ENCODE measurements at places on chromosomes 1 and 21.
A peak's percentile ranks its signal among the peaks of the same experiment; 100 is the strongest.

DNA sequence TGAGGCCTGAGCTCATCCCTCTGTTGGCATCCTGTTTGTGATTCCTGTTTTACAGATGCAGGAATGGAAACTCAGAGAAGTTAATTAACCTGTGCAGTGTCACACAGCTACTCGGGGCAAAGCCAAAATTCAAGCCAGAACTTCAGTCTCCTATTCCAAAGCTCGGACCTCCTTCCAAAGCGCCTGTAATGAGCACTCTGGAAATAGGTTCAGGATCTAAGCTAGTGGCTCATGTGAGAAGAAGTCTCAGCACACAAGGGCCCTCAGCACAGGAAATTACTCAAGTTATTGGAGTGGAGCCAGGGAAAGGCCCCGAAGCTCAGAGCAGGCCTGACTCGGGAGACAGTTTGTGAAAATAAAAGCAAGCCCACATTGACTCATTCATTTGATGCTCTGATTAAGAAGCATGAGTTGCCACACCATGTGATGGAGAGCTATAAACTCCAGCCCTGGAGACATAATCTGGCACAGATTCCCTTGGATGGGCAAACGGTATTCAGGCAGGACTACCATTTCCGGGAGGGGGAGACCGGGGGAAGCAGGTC lies 50.6 kb upstream of the LYST start:
- DNase-seq = peak; percentile 79

- no peak for DNase-seq
Measured at GRCh38 chr1:64663668-64664067, 81.2 kb upstream of the RAVER2 start.

DNA sequence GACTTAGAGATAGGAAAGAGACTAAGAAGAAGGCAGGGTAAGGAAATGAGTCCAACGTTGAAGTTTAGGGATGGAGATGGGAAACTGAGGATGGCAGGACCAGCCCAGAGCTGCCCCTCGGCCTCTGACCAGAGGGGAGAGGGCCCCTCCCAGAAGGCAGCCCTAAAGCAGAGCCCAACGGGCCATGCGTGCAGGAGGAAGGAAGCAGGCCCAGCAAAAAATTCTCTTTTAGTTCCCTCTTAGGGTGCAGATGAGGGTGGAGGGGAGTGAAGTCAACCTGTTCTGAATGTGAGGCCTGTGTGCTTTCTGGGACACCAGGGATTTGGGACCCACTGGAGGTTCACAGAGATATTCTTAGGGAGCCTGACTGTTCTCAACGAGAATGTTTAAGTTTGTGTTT lies 225.4 kb downstream of the RHOU start:
- no peak for DNase-seq

DNA sequence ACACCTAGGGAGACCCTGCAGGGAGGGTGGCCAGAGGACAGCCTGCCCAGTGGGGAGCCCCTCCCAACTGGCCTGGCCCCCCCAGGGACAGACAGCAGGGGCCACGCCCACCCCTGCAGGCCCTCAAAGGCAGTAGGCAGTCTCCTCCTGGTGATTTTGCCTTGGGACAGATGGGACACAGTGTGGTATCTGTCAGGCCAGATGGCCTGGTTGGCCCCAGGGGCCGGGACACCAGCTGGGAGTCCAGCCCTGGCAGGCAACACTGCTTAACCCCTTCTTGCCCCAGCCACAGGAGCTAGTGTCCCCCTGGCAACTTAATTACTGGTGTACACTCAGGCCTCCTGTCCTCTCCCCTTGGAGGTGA lies 17.8 kb downstream of the IFFO2 start:
- no peak for DNase-seq

DNA sequence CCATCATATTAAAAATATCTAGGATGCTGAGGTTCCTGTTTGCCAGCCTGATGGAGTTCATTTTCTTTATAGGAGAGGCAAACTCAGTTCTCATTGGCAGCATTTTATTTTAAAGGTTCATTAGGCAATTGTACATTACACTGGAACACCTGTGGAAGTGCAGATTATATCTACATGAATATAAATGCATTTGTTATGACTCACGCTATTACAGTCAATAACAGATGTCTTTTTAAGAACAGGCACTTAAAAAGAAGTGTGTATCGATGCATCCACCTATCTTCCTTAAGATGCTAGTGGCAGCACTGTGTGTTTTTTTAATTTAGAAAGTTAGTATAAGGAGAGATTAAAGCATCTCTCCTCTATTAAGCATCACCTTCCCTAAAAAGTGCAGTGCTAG lies 276.5 kb downstream of the PRDM2 start:
- DNase-seq = no peak

GRCh38 chr1:217626321-217626720 lies 4.6 kb downstream of the GPATCH2 start:
- no peak for DNase-seq

GRCh38 chr1:56256153-56257000 lies 323.0 kb downstream of the PLPP3 start:
- no peak for DNase-seq

DNA sequence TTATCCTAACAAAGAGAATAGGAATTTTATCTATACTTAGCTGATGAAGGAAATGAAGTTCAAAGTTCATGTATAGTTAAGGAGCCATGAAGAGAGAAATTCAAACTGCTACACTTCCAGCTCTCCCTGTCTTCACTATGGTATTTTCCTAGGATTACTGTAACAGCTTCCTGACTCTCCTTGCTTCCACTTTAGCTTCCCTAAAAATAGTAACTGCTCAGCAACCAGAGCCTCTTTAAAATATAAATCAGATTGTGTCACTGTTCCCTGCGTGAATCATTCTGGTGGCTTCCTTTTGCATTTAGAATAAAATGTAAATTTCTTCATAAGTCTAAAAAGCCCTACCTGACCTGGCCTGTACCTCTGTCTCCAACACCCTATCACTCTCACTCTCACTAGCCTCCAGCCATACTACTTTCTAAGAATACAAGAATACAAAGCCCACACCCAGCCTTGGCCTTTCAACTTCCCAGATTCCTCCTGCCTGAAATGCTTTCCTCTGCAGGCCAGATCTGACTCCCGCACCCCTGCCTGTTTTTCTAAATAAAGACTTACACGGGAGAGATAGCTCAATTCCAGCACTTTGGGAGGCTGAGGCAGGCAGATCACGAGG lies 30.5 kb downstream of the OR10J1 start:
- no peak for DNase-seq

- no peak for DNase-seq
Measured at GRCh38 chr1:159860456-159860855, 2.0 kb downstream of the VSIG8 start.

DNA sequence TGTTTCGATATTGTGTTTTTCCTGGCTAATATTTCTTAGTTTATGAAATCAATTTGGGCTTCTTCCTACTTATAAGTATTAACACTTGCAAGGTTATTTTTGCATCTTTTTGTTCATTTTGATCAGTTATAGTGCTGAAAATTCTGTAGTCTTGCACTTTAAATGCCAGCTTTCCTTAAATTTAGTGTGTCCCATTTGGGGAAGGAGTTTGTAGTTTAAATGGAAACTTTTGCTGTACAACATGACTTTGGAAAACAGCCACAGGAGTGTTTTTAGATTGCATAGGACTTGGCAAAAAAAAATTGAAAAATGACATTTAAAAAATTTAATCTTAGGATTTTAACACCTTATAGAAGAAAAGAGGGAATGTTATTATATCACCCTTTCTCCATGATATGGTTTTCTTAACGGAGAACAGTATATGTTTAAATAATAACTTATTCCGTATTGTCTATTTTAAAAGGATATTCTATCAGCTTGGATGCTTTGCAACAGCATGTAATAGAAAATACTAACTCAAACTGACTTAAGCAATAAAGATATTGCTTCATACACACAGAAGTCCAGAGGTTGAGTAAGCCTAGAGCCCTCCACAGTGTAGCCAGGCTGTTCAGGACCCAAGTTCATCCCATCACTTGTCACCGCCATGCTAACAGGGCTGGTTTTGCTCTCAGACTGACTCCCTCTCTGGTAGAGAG lies 53.8 kb downstream of the LYPLAL1 start:
- no peak for DNase-seq

DNA sequence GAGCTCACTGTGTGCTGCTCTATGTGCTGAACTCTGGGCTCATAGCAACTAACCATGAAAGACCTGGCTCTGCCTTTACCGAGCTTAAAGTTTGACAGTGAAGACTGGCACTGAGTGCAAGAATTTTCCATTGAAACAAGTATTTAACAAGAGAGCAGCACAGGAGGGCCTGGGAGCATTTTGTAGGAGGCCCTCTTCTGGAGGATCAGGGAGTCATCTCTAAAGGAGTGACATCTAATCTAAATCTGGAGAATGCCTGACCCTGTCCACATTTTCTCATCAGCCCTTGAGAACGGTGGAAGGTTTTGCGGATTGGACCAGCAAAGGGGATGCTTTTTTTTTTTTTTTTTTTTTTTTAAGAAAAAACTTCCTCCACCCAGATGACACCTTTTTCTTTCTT lies 150.8 kb downstream of the ROR1 start:
- no peak for DNase-seq

- DNase-seq = no peak
Measured at GRCh38 chr1:52825868-52826267, 16.7 kb upstream of the ZYG11A start.

- no peak for DNase-seq
Measured at GRCh38 chr1:91381844-91382243, 22.8 kb downstream of the HFM1 start.

- DNase-seq = no peak
Measured at GRCh38 chr1:34758751-34759150, 789 bp upstream of the GJB4 start.

- DNase-seq = no peak
Measured at GRCh38 chr1:198467342-198467741, 73.1 kb downstream of the ATP6V1G3 start.

DNA sequence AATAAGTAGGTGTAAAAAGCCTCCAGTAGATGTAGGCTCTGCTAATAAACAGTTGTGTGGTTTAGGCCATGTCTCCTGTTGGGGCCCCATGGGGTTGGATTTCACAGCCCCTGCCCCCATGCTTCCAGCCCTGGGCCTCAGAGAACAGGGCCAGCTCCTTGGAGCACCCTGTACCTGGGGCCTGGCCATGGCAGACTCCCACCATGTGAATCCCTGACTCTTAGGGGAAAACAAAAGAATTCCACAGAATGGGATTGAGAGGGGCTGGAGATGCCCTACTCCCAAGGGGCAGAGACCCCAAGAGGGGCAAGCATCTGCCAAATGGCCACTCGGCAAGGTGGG lies 11.5 kb downstream of the LRP8 start:
- DNase-seq = no peak

DNA sequence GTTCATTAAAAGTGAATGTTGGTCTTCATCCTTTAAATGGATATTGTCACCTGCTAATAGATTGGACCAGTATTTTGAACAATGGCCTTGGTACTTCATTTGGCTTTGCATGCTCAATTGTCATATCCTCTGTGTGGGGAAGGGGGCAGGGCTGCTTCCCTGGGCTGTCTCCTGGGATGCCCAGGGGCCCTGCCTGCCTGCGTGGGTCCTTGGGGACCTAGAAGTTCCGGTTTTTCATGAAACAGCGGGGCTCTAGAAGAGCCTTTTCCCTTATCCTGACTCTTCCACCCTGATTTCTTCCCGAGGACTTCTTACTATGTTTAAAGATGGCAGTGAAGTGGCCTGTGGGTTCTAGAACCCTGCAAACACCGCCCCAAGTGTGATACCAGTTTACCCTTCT lies 97.5 kb downstream of the DISC1 start:
- DNase-seq = no peak

DNA sequence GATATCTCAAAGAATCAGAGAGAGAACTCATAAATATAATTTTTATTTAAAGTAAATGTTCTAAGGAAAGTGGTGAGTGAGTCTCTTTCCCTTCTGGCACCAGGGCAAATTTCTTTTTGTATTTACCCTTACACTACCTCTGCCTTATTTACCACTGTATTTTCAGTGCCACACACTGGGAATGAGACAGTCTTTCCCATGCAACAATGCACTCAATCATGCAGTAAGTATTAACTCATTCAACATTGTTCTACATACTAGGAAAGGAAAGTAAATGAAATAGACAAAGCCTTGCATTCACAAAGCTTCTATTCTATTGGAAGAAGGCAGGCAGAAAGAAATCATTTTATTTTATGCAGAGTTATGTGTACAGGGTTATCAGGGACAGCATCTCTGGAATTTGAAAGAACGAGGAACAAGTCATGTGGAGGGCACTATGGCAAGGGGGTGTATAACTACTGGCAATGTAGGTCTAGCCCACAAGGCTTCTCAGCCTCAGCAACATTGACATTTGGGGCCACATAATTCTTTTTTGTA lies 129.8 kb upstream of the PRDX6 start:
- no peak for DNase-seq

DNA sequence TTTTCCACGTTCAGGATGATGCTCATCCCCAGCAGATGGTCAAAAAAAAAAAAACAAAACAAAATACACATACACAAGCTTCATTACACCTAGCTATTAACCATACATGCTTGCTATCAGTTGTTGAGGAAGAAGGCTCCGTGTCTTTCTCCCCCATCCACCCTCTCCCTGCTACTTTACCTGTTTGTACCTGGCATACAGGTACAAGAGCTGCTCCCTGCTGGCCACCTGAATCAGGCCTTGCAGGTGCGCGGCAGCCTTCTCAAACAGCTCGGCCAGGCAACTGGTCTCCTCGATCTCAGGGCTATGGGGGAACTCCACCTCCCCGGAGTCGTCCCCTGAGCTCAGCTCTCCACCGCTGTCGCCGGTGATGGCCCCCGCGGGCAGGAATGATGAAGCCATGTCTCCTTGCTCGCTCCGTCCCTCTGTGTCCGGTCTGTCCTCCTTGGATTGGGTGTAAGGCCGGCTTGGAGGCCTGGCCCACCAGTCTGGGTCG lies 464 bp downstream of the ACBD6 start:
- DNase-seq = no peak

DNA sequence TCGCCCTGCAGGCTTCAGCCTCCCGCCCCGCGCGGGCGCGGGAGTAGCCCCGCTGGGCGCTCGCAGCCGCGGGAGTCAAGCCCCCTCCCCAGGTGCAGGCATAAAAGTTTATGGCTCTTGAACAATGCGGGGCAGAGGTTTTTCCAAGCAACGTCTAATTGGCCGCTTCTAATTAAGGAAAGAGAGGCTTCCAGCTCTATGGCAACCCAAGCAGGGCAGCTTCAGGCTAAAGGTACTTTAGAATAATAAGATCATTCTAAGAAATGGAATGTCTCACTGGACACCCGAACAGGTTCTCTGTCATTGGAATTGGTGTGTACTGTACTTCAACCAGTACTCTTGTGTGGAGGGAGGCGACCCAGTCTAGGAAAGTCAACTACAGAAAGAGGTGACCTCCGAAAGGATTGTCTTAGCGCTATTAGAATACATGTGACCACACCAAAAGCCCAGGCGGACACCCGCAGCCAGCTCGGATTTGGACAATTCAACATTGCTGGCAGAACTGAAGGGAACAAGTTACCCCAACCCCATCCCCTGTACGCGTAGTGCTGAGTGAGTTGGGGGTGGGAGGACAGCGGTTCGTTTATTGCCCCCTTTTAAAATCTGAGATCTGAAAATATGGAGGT lies 12.5 kb downstream of the NR5A2 start:
- no peak for DNase-seq

DNA sequence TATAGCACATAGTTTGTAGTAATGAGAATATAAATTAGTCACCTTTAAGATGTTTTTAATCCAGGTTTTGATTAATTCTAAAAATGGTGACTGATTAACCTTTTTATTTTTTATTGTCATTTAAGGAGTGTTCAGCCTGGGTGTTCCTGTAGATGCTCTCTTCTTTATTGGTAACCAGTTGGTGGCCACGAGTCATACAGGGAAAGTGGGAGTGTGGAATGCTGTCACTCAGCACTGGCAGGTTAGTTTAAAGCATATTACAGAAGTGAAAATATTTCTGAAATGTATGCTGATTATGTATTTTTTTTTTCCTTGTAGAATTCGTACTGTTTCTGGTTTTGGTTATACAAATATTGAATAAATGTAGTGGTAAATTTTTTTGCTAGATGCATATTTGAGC lies 28.1 kb downstream of the KCTD3 start:
- no peak for DNase-seq

GRCh38 chr1:182087304-182087703 lies 25.8 kb upstream of the ZNF648 start:
- DNase-seq = no peak
